GM04503 (cell line): ENCODE measurements at places on chromosomes 3 and 15.

- no peak for DNase-seq
Observed at GRCh38 chr3:53083949-53084309, 38.1 kb upstream of the SFMBT1 start.

- DNase-seq, result no peak
Observed at GRCh38 chr15:81274255-81274654, 49.7 kb downstream of the STARD5 start.

DNA sequence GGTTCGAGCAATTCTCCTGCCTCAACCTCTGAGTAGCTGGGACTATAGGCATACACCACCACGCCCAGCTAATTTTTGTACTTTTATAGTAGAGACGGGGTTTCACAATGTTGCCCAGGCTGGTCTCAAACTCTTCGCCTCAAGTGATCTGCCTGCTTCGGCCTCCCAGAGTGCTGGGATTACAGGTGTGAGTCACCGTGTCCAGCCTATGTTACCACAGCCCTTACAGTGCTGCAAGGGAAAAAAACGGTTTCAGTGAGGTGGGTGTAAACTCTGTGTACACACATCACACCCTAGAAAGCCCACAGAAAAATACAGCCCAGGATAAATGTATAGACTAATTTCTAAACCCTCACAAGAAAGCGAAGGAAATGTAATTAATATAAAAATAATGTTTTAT, 103.5 kb upstream of the AKAP13 start:
- no peak for DNase-seq

- DNase-seq, result no peak
Observed at GRCh38 chr3:29973763-29974162, 632.6 kb upstream of the TGFBR2 start.

DNA sequence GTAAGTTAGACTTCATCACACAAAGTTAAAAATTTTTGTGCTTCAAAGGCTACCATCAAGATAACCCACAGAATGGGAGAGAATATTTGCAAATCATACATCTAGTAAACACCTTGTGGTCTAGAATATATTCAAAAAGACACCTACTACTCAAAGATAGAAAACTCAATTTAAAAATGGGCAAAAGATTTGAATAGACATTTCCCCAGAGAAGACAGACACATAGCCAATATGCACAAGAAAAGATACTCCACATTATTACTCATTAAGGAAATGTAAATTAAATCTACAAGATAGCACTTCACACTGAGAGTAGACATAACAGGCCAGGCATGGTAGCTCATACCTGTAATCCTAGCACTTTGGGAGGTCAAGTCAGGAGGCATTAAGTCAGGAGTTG, 87.8 kb upstream of the MANF start:
- no peak for DNase-seq
